Upper lobe of right lung (tissue), 1 donor: ENCODE measurements at places on chromosomes 3 and 15. TPM values are rescaled to one million over a fixed set of nuclear protein-coding genes. Genes with fewer than 3 reads are reported as not detected.
A peak's percentile ranks its signal among the peaks of the same experiment; 100 is the strongest.

Gene CRYBG3
- 25.5 TPM for total RNA-seq

Gene SH3GL3
- total RNA-seq, result 3.4 TPM

Gene TRH
- not detected for total RNA-seq

Gene FOXL2NB
- total RNA-seq, result not detected

Gene EPHB3
- 7.8 TPM for total RNA-seq

Gene CCDC54
- not detected for total RNA-seq

Gene BFSP2
- total RNA-seq, result not detected

Gene FGF7
- total RNA-seq, result 21.9 TPM

DNA sequence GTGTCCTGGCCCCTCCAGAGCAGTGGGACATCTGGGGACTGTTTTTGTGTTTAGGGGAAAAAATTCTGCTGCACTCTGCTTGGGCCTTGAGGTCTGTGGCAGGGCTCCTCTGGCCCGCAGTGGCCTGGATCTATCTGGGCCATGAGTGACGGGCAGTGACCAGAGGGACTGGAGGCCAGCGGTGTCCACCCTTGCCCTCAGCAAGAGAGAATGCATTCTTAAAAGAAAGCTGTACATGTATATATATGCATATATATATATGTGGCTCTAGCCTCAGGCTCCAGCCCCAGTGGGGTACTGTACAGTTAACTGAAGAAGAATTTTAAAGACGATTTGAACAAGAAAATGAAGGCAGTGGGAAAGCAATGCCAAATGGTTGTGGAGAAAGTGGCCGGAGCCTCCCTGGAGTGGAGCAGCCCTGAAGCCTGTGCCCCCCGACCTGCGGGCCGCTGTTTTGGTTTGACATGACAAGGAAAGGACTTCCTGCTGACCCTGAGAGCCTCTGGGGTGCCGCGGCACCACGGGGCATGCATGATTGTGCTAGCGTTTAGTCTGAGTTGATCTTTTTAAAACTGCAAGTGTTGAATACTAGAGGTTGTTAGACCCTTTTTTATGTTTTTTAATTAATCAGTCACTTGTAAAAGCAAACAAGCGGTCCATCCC is 52.2 kb downstream of the PLXNA1 start:
- peak; percentile 49 for DNase-seq
- no peak overlapping the region for H3K27ac ChIP-seq
- no peaks in the 10 kb centered on the region for H3K27me3 ChIP-seq
- no peaks in the 10 kb centered on the region for H3K4me1 ChIP-seq
- no peak overlapping the region for H3K4me3 ChIP-seq

DNA sequence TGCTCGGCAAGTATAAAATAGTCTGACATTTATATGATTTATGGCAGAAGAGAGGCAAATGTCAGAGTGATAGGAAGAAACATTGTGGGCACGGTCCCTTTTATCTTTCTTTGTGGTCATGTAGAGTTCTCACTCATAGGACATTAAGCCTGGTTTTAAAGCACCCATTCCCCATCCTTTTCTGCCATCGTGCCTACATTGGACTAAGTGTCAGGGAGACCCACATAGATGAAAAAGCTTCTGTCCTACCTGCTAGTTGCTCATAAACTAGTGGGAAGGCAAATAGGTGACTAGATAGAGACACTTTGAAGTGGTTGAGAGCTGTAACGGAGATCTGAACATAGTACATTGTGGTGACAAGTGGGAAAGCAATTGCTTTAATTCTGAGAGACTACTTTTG is 155.7 kb downstream of the B3GALNT1 start:
- DNase-seq, result no peak
- H3K4me3 ChIP-seq, result no peak overlapping the region
- H3K36me3 ChIP-seq, result no peaks in the 10 kb centered on the region
- no peak overlapping the region for H3K27ac ChIP-seq
- H3K4me1 ChIP-seq, result peaks cover 6% of the 10 kb centered on the region
- H3K27me3 ChIP-seq, result no peaks in the 10 kb centered on the region

GRCh38 chr15:78035321-78035751 is 42.2 kb downstream of the TBC1D2B start:
- no peak for DNase-seq

DNA sequence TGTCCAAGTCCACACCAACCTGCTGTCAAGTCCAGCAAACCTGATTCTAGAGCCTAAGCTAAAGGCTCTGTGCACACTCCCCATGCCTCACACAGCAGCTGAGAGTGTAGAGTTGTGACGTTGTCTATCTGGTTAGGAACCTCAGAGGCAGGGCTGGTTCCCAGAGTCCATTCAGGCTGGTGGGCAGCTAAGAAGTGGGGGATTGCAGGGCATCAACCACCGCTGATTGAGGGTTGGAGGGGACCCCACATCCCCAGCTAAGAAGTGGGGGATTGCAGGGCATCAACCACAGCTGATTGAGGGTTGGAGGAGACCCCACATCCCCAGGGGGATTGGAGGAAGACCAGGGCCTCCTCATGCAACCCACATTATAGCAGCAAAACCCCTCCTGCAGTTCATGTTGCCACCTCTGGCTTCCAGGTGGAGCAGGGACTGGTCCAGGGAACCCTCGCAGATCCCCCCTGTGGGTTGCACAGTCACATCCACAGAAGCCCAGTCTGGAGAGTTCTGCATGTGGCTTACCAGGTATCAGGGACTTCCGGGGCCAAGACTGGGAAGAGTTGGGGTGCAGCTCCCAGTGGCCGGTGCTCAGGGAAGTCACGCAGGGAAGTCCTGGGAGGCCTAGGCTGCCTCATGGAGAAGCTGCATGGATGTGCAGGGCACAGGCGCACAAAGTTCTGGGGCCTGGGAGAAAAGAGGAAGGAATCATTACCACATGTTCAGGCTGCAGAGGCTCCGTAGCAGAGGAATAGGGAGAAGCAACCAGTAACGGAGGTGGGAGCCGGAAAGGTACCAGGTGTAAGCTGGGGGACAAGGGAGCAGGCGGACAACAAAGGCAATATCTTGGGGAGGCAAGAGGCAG is 71.4 kb upstream of the PCSK6 start:
- H3K4me1 ChIP-seq, result no peaks in the 10 kb centered on the region
- no peaks in the 10 kb centered on the region for H3K27me3 ChIP-seq
- no peak for DNase-seq
- H3K36me3 ChIP-seq, result no peaks in the 10 kb centered on the region
- no peak overlapping the region for H3K27ac ChIP-seq

GRCh38 chr3:23964537-23965235 is 19.6 kb downstream of the NR1D2 start:
- H3K27me3 ChIP-seq, result no peaks in the 10 kb centered on the region
- no peak for DNase-seq
- no peak overlapping the region for H3K27ac ChIP-seq
- H3K36me3 ChIP-seq, result peaks cover 99% of the 10 kb centered on the region

- no peak overlapping the region for H3K27ac ChIP-seq
- no peaks in the 10 kb centered on the region for H3K27me3 ChIP-seq
- no peak for DNase-seq
- no peak overlapping the region for H3K4me3 ChIP-seq
- no peaks in the 10 kb centered on the region for H3K4me1 ChIP-seq
These were observed 728.1 kb downstream of the OTOL1 start for GRCh38 chr3:162224746-162225145.

DNA sequence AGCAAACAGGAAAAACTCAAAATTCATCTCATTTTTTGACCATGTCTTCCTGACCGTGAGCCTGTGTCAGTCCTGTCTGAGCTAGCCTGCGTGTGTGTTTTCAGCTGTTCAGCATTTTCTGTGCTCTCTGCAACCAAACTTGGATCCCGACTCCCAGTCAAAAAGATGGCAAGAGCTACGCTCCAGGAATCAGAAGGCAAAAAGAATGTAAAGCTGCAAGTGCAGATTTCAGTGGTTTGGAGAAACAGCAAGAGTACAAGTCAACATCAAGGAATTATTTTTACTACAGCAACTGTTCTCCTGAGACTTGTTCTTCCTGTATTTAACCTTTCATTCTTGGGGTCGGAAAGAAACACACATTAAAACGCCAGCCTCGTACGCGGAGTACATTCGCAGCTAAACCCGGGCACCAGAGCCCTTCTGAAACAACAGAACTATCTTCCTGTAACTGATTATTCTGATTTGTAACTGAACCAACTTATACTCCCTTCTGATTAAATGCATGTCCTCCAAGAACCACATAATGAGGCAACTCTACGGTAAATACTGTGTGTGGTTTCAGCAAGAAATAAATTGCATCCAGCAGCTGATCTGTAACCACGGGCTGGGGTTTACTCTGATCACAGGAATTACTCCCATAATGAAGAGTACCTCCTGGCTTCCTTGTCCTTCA is 107.4 kb downstream of the LRIG1 start:
- no peak overlapping the region for H3K27ac ChIP-seq
- H3K27me3 ChIP-seq, result no peaks in the 10 kb centered on the region
- no peak overlapping the region for H3K4me3 ChIP-seq
- H3K36me3 ChIP-seq, result peaks cover 57% of the 10 kb centered on the region
- H3K4me1 ChIP-seq, result no peaks in the 10 kb centered on the region

DNA sequence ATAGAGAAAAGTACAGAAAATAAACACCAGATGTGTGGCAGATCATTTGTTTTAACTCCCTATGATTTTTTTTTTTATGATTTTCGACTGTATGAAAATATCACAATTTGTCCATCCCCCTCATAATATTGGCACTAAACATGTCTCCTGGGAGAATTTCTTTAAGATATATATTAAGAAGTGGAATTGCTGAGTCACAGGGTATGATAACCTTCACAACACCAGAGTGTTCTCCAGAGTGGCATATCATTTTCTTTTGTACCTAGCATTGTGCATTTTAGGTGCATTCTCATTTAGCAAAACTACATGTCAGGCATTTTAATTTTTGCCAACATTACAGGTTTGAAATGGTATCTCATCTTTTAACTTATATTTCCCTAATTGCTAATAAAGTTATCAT is 170.9 kb downstream of the FRMD5 start:
- H3K27me3 ChIP-seq, result no peaks in the 10 kb centered on the region
- no peak for DNase-seq
- no peaks in the 10 kb centered on the region for H3K36me3 ChIP-seq
- H3K4me3 ChIP-seq, result no peak overlapping the region

DNA sequence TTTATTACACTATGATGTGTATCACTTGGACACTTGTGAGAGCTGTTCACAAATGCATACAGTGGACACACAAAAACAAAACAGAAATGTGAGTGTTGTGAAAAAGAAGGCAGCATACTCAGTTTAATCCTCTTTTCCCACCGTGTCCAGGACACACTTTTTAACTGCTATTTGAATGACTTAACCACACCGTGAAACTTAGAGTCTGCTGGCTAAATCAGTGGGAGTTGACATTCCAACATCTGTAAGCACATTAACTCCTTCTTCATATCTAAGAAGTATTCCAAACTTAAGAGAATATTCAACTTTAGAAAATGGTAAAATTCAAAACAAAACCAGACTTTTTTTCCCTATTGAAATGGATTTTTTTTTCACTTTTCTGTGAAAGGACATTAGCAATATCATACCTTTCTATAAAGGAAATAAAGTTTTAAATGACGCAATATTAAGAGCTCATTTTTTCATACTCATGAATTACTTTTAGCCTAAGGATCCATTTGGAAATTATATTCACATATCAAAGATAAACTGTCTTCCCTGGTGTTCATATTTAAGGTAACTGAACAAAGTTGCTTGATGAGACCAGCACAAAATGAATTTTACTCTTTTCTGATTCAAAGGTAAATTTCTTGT is 316.6 kb downstream of the RBMS3 start:
- H3K4me1 ChIP-seq, result no peaks in the 10 kb centered on the region
- no peak overlapping the region for H3K4me3 ChIP-seq
- H3K36me3 ChIP-seq, result no peaks in the 10 kb centered on the region
- H3K27ac ChIP-seq, result no peak overlapping the region

- H3K27ac ChIP-seq, result no peak overlapping the region
- no peaks in the 10 kb centered on the region for H3K27me3 ChIP-seq
- no peak for DNase-seq
- H3K4me3 ChIP-seq, result no peak overlapping the region
These were observed 70.2 kb downstream of the FAM43A start for GRCh38 chr3:194755671-194756459.

DNA sequence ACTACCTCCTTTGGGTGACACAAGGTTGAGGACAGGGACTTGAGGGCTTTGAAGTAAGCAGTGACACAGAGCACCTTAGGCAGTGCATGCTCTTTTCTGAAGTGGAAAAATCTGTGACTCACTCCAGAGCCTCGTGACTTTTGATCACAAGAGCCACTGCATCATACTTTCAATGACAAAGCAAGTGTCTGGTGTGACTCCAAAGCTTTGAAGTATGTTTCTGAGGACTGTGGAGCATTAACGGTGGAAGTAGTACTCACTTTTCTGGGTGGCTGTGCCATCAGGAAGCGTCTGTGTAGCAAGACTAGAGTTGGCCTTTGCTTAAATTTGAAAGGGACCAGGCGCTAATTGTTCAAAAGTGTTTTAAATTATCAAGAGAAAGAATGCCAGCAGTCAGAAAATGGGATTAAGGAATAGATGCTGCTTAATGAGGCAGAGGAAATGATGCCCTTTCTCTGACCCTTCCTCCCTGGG is 210.7 kb upstream of the TRIM42 start:
- no peak for DNase-seq
- H3K4me3 ChIP-seq, result no peak overlapping the region
- no peak overlapping the region for H3K27ac ChIP-seq
- H3K27me3 ChIP-seq, result no peaks in the 10 kb centered on the region
- H3K4me1 ChIP-seq, result no peaks in the 10 kb centered on the region

DNA sequence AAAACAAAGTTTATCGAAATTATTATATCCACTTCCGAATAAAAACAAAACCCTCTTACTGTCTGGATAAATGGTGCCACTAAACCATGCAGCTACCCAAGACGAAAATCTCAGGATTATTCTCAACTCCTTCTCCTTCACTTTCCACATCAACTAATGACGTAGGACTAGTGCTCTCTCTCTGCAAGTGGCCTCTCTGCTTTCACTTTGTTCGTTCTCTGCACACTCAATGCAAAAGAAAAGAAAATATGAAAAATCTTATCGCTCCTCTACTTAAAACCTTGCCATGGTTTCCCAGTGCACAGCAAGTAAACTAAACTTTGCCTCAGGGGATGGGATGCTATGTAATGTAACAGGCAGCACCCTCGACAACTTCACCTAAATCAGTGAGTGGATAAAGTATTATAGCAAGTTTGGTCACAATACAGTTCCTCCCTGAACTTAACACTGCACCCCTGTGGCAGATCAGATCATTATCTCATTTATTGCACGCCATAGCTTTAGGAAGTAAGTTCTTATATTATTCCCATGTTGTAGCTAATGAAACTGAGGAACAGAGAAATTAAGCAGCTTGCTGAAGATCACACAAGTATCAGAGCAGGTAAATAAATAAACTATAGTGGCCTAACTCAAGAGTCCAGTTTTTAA is 262.7 kb upstream of the GADL1 start:
- no peaks in the 10 kb centered on the region for H3K36me3 ChIP-seq
- no peak for DNase-seq
- peak overlapping the region; percentile 20 for H3K4me3 ChIP-seq
- H3K27me3 ChIP-seq, result no peaks in the 10 kb centered on the region
- H3K4me1 ChIP-seq, result no peaks in the 10 kb centered on the region
